Large intestine (tissue), 12 donors: ENCODE measurements at places on chromosomes 6 and 20. TPM values are rescaled to one million over a fixed set of nuclear protein-coding genes. Genes with fewer than 3 reads are reported as not detected.

The CALHM4 gene
- polyA plus RNA-seq, result 0.13 TPM

The CLPSL1 gene
- polyA plus RNA-seq, result not detected

The HCK gene
- 10.8 TPM for polyA plus RNA-seq

The TUBB2B gene
- polyA plus RNA-seq, result 54.3 TPM

The CRISP2 gene
- polyA plus RNA-seq, result 0.34 TPM

The FOXC1 gene
- polyA plus RNA-seq, result 0.48 TPM

The NRSN1 gene
- 10.0 TPM for polyA plus RNA-seq

The CRISP3 gene
- polyA plus RNA-seq, result 0.06 TPM

The NT5E gene
- polyA plus RNA-seq, result 4.9 TPM

The IL20RA gene
- 2.5 TPM for polyA plus RNA-seq

The RSPH9 gene
- polyA plus RNA-seq, result 1.1 TPM

The PLN gene
- polyA plus RNA-seq, result 18.4 TPM

The TMEM217 gene
- polyA plus RNA-seq, result 1.5 TPM

The CEP85L gene
- polyA plus RNA-seq, result 4.3 TPM

The HLA-DRB5 gene
- polyA plus RNA-seq, result 20.4 TPM

The UNC5CL gene
- polyA plus RNA-seq, result 164 TPM

The FOXA2 gene
- polyA plus RNA-seq, result 8.2 TPM

The KIAA1586 gene
- polyA plus RNA-seq, result 12.9 TPM

The SRMS gene
- polyA plus RNA-seq, result 0.16 TPM

The CCN5 gene
- 0.09 TPM for polyA plus RNA-seq
